ENCODE measurements at places on chromosomes 6 and 20.

DNA sequence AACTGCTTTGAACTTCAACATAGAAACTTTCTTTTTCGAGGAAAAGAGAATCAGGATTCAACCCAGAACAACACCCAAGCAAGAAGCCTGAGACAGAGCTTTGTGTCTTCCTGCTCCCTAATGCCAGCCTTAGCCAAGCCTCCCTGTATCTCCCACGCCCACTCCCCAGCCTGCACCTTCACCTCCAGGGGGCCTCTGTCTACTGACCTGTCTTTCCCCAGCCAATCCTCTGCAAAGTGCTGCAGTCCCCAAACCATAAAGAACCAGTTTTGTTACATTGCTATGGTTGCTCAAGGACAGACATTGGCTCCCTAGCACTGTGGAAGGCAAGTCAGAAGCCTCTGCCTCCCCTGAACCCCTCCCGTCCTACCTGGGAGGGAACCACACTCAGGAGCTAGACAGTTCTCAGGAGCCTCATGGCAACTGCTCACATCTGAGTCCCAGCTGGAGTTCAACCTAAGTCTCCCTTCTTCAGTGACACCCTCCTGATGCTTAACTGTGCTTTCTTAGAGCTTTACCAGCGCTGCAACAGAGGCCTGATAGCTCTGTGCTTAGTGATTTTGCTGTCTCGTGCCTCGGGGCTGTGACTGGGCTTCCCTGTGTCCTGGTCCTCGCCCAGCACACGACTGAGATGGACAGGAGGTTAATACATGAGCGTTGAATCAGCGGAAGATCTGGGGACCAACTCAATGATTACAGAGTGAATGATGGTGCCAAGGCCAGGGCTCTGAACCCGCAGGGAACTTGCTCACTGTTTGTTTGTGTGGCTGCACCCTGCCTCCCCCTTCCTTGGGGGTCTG, 101.5 kb upstream of the DUSP22 start:
- no peak for DNase-seq

DNA sequence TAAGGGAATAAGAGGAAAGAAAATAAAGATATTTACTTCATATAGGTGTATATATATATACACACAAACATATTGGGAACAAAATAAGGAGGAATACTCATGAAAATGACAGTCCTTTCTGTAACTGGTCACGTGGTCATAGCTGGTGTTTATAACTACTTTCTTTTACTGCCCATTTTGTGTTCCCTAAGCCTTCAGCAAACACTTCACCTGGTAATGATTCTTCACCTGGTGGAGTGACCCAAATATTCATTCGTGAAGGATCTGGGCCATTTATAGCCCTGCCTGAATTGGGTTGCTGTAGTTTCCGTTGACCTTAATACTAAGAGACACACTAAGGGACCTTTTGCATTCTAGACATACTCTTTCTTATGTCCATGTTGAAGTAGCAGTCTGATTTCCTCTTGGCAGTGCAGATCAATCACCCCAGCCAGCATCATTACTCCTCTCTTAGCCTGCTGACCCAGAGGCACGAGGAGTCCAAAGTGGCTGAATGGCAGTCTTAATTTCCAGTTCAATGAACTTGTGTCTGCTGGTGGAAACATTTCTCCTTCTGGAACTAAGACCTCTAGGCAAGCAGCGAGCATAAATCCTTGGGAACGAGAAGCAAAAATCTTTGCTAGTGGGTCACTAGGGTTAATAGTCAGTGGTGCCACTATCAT, 39.9 kb upstream of the IYD start:
- DNase-seq, result no peak

DNA sequence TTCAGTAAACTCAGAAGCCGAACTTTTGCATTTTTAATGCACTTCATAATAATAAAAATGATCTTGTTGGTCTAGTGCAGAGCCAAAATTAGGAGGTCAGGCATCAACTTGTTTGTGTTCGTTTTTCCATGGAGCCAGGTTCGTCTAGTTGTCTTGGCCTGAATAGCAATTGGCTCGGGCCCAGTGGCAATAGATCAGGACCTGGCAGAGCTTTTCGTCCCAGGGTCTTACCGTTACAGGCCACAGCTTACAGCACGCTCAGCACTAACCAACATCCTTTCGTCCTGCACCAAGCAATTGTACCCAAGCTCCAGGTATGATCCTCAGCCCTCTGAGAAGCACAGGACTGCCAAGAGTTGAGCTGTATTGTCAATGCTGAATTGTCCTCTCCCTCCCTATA, 240.5 kb upstream of the PLN start:
- DNase-seq, result no peak

DNA sequence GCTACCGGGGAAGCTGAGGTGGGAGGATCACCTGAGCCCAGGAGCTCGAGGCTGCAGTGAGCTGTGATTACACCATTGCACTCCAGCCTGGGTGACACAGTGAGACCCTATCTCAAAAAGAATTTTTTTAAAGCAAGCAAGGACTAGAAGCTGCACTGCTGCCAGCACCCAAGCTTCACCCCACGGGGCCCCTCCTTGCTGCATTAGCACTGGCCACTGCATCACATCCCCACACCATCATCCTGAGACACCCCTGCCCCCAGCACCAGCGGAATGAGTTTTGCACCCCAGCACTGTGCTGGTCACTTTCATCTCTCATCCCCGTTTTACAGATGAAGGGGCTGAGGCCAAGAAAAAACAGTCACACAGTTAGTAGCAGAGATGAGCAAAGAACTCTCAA, 30.9 kb downstream of the TBC1D7 start:
- DNase-seq, result no peak

- no peak for DNase-seq
These were observed 162.8 kb downstream of the SCML4 start for GRCh38 chr6:107661291-107661690.

DNA sequence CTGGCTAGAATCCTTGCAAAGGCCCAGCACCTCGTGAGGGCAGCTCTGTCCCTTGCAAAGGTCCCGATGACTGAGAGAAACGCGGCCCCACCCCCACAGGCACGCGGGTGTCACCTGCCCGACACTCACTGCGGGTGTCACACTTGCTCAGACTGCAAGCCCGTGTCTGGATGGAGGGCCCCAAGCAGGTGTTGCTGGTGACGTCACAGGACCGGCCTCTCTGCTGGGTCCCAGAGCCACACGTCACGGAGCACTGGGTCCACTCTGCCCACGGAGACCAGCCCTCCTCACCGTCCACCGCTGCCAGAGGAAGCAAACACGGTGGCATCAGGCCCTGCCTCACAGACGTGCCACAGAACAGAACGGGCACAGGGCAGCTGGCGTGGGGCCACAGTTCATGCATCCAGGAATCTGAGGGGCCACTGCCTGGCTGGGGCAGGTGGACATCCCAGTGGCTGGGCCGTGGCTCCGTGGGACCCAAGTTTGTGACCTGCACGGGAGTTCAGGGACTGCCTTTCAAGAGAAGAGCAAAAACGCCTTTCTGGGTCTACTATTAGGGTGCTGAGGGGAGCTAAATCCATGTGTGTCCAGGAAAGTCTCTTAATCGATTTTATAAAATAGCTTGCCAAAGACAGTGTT, 16.0 kb downstream of the THBS2 start:
- no peak for DNase-seq

DNA sequence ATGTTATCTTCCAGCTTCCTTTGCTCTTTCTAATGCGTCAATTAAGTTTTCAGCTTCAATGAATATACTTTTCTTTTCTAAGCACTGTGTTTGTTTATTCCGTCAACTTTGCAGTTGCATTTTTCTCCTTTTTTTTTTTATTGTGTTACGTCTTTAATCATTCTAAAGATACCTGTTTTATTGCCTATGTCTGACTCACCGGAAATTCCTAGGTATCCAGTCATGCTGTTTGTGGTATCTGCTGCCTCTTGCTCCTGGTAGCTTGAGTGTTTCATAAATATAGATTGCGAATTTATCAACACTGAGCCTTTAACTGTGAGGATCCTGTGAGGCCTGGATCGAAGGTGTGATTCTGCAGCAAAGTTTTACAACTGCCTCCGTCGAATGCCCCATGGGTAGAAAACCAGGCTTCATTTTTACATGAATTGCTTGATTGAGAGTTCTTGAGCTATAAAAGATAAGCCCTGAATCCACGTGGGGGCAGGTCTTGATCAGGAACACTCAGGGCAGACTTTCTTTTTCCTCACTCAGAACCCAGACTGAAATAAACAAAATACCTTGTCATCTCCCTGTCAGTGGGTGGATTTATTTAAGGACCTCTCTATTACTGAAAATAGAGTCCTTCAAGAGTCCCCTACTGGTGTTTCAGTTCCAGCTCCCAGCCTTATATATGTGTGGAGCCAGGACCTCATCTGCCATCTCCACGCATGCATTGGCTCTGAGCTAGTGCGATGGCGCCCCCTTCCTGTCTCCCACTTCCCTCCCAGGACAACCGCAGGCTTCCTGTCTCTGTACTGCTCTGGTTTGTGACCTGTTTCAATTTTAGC, 60.1 kb upstream of the LRRC1 start:
- no peak for DNase-seq

- DNase-seq, result peak; percentile 26
These were observed 43.3 kb upstream of the MRPS10 start for GRCh38 chr6:42260972-42261371.

- DNase-seq, result no peak
These were observed 116.2 kb upstream of the SRSF6 start for GRCh38 chr20:43341511-43341910.

- no peak for DNase-seq
These were observed 63.9 kb downstream of the MTHFD1L start for GRCh38 chr6:150929416-150929815.

- DNase-seq, result peak; percentile 36
These were observed 702.9 kb downstream of the TENT5A start for GRCh38 chr6:81049425-81050042.

DNA sequence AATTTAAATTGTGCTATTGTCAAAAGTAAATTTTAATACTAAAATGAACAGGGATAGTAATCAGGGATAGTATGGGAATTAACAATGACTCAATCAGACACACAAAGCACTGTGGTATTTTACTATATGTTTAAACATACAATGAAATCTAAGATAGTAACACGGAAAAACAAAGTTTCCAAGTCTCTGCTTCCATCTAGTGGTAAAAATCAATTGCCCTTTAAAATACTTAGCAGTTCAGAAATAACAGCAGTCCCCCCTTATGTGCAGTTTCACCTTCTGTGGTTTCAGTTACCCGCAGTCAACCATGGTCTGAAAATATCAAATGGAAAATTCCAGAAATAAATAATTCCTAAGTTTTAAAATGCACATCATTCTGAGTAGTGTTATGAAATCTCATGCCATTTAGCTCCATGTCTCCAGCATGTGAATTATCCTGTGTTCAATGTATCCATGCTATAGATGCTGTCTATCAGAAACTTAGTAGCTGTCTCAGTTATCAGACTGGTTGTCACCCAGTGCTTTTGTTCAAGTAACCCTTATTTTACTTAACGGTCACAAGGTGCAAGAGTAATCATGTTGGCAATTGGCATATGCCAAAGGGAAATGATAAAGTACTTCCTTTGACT, 58.5 kb downstream of the AHI1 start:
- peak; percentile 53 for DNase-seq

- peak; percentile 66 for DNase-seq
These were observed 11.4 kb downstream of the PPIL6 start for GRCh38 chr6:109428889-109429477.

DNA sequence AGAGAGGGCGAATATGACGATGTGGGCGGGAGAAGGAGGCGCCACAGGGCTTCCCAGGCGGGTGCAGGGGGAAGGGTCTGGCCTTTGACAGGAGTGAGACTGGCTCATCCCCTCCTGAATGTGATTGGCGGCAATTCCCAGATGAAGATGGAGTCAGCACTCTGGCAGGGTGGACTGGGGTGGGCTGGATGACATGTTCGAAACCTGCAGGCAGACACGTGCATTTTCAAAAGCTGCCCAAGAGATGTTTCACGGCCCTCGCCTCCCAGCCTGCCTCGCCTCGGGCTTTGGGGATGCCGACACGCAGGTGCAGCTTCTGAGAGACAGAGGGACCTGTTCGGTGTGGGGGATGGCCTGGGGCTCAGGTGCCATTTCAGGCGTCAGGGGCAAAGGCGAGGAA, 66.8 kb upstream of the AFDN start:
- DNase-seq, result no peak

- DNase-seq, result peak; percentile 18
These were observed 591.0 kb upstream of the GJE1 start for GRCh38 chr6:141541581-141542324.

DNA sequence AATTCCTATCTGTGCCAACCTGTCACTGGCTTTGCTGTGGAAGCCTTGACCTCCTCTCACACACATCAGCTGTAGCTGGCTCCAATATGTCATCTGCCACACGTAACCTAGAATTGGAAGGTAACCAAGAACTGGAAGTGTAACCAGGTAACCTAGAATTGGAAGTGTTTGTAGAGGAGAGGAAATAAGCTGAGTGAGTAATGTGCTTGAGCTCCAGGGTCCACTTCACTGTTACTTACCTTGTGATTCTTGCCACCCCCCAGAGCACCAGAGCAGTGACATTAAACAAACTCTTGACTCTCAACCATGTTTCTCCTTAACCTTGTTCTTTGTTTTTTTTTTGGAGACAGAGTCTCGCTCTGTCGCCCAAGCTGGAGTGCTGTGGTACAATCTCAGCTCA, 350.5 kb downstream of the NRN1 start:
- DNase-seq, result no peak

- no peak for DNase-seq
These were observed 7.7 kb upstream of the PTPRA start for GRCh38 chr20:2865630-2866029.

DNA sequence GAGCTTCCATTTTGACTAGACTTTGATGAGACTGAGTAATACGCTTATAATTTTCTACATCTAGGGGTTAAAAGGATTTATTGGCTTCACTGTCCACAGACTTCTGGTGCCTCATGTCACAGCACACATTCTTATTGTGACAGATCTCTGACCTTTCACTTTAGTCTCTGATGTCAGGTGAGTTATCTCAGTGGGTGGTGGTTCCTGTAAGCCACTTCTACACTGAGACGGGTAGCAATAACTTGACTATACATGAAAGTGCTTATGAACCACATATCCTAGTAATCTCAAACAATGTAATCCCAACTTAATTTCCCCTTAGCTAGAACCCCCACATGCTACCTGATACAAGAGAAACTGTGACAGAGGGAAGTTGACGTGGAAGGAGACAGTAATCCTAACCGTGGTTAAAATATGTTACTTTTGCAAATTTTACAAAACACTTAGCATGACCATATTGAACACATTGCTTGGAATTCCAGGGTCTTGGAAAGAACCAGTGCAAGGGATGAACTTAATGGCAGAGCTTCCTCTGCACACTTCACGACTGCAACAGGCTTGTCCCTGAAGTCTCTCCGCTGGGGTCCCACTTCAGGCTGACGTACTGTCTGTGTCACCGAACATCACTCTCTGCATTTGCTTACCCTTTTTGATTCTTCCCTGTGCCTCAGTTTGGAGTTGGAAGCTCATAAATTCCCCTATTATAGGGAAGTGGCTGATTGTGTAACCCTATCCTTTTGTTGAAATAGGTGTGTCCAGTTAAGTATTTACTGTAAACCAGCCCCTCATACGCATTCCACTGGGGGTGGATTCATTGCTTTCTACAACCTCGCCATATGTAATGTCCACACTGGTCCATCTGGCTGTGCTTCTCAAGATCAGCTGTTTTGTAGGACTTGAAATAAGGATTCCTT, 6.4 kb upstream of the TRIM40 start:
- no peak for DNase-seq

DNA sequence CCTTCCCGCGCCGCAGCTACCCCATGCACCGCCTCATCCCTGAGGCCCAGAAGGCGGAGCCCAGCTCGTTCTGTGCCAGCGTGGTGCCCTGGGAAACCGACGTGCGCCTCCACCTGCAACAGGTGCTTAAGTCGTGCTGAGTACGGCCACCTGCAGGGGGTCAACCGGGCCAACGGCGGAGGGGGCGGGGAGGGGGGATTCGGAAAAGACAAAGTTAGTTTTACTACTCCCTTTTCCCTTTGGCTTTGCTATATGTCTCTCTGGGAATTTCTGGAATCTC, 168.9 kb downstream of the CDK19 start:
- no peak for DNase-seq

GRCh38 chr20:19677336-19677735, 80.7 kb upstream of the RIN2 start:
- no peak for DNase-seq

Measured in adipocyte (in vitro differentiated cells).